ENCODE measurements at places on chromosomes 13 and 19.

- no peak for DNase-seq
Measured at GRCh38 chr19:33771384-33772101, 25.1 kb upstream of the KCTD15 start.

DNA sequence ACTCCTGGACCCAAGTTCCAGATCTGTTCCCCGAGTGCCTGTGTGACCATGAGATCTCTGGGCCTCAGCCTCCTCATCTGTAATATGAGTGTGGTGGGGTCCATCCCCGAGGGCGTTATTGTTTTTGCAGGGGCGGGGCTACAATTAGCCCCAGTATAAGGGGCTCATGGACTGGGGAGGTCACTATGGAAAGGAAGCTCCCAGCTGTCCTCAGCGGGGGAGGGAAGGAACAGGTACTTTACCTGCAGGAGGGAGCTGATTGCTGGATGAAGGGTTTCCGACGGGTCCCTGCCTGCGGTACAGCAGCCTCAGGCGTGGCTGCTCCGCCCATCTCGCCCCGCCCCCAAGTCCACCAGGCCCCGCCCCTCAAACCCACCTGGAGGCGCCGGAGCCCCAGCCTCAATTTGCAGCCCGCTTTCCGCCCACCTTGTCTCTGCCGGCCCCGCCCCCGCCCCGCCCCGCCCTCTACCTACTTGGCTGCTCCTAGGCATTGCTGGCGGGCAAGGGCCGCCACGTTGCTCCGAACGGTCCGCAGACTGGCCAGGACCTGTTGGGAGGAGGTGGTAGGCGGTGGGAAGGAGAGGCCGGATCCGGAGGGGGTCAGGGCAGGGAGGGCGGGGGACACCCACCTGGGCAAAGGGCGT, 5.5 kb downstream of the PDE4C start:
- no peak for DNase-seq

DNA sequence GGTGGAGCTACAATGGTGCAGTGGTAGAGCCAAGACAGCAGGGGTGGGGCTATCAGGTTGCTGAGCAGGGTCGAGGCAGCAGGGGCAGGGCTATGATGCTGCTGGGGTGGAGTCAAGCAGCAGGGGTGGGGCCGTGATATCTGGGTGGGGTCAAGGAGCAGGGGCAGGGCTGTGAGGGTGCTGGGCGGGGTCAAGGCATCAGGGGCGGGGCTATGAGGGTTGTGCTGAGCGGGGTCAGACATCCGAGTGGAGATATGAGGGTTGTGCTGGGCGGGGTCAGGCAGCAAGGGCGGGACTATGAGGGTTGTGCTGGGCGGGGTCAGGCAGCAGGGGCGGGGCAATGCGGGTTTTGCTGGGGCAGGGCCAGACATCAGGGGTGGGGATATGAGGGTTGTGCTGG, 14.7 kb downstream of the HCN2 start:
- no peak for DNase-seq

- DNase-seq = no peak
Measured at GRCh38 chr13:33016414-33017322, at the start of gene KL. Gene KL (plus strand): TSS chr13:33016423. CDS start chr13:33016441, 18 bp downstream.

- no peak for DNase-seq
Measured at GRCh38 chr13:45511310-45512097, 46.8 kb downstream of the COG3 start.

DNA sequence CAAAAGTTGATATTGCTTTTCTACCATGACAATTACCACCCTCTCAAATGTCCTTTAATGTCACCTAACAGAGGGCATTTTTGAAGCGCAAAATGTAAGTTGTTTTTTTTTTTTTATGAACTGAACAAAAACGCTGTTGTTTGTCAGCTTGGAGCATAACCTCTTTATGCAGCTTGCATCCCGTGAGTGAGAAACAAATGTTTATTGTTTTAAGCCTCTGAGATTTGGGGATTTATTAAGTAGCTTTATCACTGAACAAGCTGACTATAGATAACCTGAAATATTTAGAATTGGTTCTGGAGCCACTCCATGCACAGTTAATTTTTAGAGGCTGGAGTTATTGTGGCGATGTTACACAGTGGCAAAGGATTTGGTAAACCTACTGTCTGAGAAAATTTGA, 80.1 kb upstream of the ATXN8OS start:
- DNase-seq = no peak

All from activated naive CD4-positive, alpha-beta T cell (primary cell).